ENCODE measurements at places on chromosomes 11 and 22.

- DNase-seq, result no peak
Observed at GRCh38 chr11:125072218-125072960, 9.3 kb downstream of the SLC37A2 start.

- DNase-seq, result no peak
Observed at GRCh38 chr11:114064216-114064615, 4.7 kb downstream of the ZBTB16 start.

GRCh38 chr22:27460591-27461347 lies 340.8 kb downstream of the MN1 start:
- no peak for DNase-seq

- no peak for DNase-seq
Observed at GRCh38 chr11:28346721-28347120, 238.5 kb downstream of the METTL15 start.

- peak; percentile 59 for DNase-seq
Observed at GRCh38 chr22:50247748-50248147, 2.9 kb upstream of the TUBGCP6 start.

DNA sequence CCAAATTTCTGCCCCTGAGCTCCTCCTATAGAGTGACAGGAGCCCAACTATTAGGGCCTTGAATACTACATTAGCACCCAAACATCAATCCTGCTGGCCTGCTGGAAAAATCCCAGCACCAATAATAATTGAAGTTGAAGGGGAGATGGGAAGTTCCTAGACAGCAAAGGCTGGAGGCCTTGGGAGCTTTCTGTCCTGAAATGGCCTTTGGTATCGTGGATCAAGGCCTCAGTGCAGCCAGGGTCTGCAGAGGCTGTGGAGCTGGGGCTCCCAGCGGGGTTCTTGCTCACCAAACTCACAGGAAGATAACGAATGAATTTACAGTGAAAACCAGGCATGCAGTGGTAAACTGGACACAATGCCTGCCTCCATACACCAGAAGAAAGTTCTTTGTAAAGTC lies 9.2 kb upstream of the MICALL1 start:
- no peak for DNase-seq

GRCh38 chr11:128066399-128066798 lies 521.0 kb downstream of the ETS1 start:
- no peak for DNase-seq

GRCh38 chr11:40202589-40203270 lies 1256.7 kb downstream of the LRRC4C start:
- no peak for DNase-seq

DNA sequence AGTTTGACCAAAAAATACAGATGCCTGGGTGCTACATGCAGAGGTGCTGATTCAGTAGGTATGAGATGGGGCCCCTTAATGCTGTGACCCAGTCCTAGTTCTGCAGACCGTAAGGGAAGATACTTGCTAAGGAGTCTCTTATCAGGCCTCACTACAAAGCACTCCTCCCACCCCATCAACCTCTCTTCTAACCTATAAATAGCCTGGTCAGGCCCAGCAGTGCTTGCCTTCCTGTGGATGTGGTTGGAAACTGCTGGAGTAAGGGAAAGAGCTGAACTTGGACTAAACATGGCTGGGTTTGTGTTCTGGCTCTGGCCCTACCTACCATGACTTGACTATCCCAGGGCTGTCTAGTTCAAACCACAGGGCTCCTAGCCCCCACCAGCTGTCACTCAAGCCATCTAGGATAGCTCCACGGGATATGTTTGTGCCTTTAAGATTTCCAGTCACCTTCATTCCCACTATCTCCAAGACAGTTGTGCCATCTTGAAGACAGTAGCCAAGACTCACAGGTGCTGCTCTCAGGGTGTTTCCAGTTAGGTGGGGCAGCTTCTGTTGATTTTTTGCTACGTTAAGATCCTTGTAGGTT lies 9.5 kb upstream of the DKK3 start:
- DNase-seq, result no peak

- no peak for DNase-seq
Observed at GRCh38 chr11:99988471-99988837, 698.6 kb upstream of the ARHGAP42 start.

- no peak for DNase-seq
Observed at GRCh38 chr11:69494851-69495250, 13.4 kb downstream of the LINC01488 start.

DNA sequence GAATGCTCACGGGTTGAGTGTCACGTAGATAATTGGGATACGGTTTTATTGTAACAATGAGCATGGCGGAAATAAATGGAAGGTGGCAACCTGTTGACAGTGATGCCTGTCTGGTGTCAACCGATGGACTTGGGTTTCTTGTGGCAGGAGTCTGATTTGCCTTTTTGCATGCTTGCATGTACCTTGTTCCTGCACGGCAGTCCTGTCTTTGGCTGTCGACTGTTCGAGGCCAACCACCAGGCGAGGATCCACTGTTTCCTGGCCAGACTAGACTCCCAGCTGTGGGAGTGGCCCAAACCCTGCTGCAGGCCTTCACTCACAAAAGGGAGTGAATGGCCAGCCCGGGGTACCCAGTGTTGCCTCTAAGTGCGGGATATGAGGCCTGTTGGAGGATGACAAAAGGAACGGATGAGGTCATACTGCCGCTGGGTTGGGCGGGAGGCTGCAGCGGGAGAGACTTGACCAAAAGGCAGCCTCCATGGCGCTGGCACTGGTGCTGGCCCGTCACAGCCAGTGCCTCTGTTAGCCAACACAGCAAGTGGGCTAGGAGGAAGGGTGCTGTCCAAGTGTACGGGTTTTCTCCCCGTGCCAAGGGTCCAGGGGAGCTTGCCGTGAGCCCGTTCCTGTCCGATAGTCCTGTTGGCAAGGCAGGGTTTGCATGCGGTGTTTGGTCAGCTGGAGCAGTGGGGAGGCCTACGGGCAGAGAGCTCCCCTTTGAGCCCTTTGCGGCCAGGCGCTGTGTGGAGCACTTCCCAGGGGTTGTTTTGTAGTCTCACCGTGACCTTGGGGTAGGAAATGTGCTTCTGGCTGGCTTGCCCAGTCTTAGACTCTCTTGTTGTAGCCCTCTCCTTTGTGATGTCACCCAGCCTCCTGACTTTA lies 974 bp downstream of the DGCR8 start:
- DNase-seq, result peak; percentile 28

DNA sequence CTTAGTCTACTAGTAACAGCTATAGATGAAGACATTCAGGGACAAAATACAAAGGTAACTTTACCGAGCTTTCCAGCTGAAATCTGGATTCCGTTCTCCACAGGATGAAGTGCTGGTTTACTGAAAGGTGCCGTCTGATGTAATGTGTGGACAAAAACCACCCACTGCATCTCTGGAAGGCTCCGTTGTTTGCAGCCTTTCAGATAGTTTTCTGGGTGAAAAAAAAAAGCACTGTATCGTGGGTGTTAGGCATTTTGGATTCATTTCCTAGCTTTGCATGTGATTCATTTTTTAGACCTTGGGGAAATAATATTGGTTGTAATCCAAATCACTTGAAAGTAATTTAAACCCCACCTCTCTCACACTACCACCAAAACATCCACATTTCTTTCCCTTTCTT lies 10.4 kb downstream of the JAM3 start:
- DNase-seq, result no peak

Measured in NCI-H2171 treated with DMSO at 0.1 percent for 48 hours (cell line).